ENCODE measurements at places on chromosomes 2 and 18. TPM values are rescaled to one million over a fixed set of nuclear protein-coding genes. Genes with fewer than 3 reads are reported as not detected.

The KATNAL2 gene
- total RNA-seq = 3.3 TPM

The MYL1 gene
- total RNA-seq = not detected

The PID1 gene
- 2.9 TPM for total RNA-seq

The CPSF3 gene
- total RNA-seq = 49.6 TPM

The TFPI gene
- total RNA-seq = 55.3 TPM

The RAX gene
- total RNA-seq = not detected

Data from A549 treated with CORT108297 at 1 μM for 4 hours (cell line).